ENCODE measurements at places on chromosomes 5 and 9.

- DNase-seq = no peak
Observed at GRCh38 chr5:29039994-29040393, 2001.6 kb upstream of the CDH9 start.

GRCh38 chr5:140647042-140647419 lies 399 bp downstream of the NDUFA2 start:
- no peak for DNase-seq

DNA sequence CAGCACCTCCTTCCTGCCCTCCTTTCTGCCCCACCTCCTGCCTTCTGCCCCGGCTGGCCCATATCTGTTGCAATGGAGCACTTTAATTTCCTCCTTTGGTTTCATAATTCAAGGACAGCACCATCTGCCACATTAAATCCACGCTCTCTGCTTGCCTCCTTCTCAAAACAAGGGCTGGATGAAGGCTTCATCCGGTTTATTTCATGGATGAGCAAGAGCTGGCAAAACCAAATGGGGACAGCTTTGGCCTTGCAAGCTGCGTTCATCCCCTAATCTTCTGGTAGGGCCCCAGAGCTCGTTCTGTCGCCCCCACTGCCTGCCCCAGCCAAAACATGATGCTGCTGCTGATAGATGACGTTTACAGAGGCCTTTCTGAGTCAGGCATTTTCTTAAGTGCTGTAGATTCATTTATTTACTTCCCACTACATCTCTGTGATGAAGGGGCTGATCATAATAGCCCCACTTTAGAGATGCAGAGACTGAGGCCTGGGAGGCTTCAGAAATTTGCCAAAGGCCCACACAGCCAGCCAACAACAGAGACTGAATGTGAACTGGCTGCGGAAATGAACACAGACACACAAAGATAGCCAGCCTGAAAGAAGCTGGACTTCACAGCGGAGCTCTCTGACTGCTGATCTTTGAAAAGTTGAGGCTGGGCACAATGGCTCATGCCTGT lies 115.6 kb upstream of the CPEB4 start:
- DNase-seq = no peak

DNA sequence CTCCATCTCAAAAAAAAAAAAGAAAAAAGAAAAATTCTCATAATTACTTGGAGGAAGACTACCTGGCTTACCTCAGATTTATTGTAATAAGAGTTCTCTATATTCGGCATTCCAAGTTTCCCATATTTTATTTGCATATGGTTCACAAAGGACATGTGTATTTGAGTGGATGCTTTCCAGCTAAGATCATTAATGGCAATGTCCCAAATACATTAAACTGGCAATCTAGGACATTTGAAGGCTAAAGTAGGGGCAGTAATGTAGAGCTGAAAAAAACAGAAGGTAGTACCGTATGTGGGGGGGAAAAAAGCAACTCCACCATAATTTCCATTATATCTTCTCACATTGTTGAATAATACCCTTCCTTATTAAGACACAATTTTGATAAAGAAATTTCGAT lies 4.9 kb downstream of the TUT7 start:
- no peak for DNase-seq

GRCh38 chr5:170846416-170846815 lies 15.4 kb upstream of the RANBP17 start:
- DNase-seq = no peak

- no peak for DNase-seq
Observed at GRCh38 chr5:128572930-128573319, 34.9 kb upstream of the FBN2 start.

- DNase-seq = no peak
Observed at GRCh38 chr5:79585116-79585515, 27.1 kb upstream of the TENT2 start.

GRCh38 chr9:98374385-98375051 lies 119.1 kb upstream of the TBC1D2 start:
- DNase-seq = no peak

- no peak for DNase-seq
Observed at GRCh38 chr5:153660919-153661318, 170.4 kb downstream of the GRIA1 start.

GRCh38 chr5:17882760-17883488 lies 248.7 kb downstream of the TAF11L14 start:
- DNase-seq = no peak

DNA sequence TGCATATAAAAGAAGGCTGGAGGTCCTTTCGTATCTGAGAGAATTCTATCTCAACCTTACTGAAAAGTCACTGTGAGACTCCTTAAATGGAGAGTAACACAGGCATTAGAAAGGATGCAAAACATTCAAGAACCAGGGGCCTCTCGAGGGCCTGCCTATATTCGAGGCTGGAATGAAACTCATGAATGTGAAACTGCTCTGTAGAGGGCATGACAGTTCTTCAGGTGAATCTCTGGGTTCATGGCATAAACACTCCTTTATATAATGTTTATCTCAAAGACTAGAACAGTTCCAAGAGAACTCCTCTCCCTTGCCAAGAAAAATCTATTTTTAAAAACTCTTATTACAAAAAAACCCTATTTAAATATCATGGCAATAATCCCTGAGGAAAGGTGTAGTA lies 113.9 kb downstream of the SEC61B start:
- no peak for DNase-seq

DNA sequence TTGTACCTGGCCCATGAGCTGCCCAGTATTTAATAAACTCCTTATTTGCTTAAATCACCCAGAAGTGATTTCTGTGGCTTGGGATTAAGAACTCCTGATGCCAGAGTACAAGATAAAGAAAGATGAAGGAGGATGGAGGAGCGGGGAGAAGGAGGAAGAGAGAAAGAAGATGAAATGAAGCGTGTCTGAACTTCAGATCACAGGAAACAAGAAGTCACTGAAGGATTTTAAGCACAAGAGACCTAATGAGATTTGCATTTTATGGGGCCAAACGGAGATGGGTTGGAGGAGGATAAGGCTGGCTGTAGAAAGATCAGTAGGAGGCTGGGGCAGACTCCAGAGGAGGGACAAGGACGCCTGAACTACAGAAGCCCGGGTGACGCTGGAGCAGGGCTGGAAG lies 3.1 kb downstream of the EIF4E1B start:
- no peak for DNase-seq

DNA sequence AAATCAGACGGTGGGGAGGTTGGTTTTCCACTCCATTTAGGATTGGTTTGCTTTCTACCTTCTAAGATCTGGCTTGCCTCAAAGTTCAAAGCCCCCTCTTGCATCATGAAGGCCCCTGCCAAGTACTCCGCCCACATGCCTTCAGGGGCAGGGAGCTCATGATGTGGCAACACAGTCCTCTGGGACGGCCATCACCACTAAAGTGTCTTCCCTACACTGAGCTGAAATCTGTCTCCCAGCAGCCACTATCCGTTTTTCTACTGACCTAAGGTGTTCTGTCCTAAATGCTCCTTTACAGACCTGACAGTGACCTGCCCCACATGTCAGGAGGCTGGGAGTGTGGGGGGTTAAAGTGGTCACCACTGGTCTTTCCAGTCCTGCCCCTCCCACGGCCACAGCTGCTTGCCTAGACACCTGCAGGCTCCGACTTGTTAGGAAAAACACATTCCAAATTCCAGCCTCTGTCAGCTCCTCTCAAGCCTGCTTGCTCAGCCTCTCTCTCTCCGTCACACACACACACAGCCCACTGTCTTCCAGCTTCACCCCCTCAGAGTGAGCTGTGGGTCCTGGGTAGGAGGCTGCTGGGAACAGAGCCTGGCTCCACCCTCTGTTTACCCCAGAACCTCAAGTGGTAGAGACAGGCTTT lies 44.9 kb downstream of the SHB start:
- DNase-seq = no peak

- DNase-seq = no peak
Observed at GRCh38 chr5:32163053-32163452, 11.1 kb downstream of the GOLPH3 start.

- DNase-seq = no peak
Observed at GRCh38 chr5:172065431-172066065, 59.1 kb upstream of the FBXW11 start.

GRCh38 chr9:91425271-91425670 lies 1.6 kb upstream of the NFIL3 start:
- DNase-seq = no peak

GRCh38 chr5:115501464-115502210 lies 42.9 kb downstream of the FEM1C start:
- no peak for DNase-seq

DNA sequence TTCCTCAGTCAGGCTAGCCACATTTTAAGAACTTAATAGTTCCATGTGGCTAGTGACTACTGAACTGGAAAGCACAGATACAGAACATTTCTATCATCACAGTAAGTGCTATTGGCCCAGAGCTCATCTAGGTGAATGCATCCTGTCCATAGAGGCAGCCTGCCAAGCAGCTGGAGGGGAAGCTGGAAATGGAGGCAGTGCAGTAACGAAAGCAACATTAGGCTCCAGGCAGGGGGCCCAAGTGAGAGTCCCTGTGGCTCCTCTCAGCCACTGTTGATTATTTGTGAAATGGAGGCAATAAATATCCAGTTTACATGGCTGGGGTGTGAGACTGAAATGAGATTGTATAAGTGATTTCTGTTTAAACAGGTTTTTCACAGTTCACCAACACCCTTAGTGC lies 227.2 kb upstream of the KLF9 start:
- no peak for DNase-seq

GRCh38 chr5:173056783-173057061 lies 570 bp downstream of the CREBRF start:
- no peak for DNase-seq

- DNase-seq = no peak
Observed at GRCh38 chr9:91711755-91712601, 238.1 kb downstream of the ROR2 start.

DNA sequence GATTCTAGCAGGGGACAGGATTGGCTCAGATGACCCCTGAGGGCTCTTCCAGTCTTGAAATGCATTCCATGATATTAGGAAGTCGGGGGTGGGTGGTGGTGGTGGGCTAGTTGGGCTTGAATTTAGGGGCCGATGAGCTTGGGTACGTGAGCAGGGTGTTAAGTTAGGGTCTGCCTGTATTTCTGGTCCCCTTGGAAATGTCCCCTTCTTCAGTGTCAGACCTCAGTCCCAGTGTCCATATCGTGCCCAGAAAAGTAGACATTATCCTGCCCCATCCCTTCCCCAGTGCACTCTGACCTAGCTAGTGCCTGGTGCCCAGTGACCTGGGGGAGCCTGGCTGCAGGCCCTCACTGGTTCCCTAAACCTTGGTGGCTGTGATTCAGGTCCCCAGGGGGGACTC lies 2.9 kb upstream of the MYOZ3 start:
- no peak for DNase-seq

GRCh38 chr5:12947379-12947778 lies 997.1 kb downstream of the DNAH5 start:
- DNase-seq = no peak
